ENCODE measurements at places on chromosomes 7 and 10. TPM values are rescaled to one million over a fixed set of nuclear protein-coding genes. Genes with fewer than 3 reads are reported as not detected.

The HTRA1 gene
- total RNA-seq = 116 TPM

The CYP2C19 gene
- total RNA-seq = not detected

The PRLHR gene
- not detected for total RNA-seq

The SEMA3D gene
- total RNA-seq = 7.5 TPM

The LMTK2 gene
- total RNA-seq = 14.1 TPM

The BMPER gene
- 1.6 TPM for total RNA-seq

The PRKG1 gene
- total RNA-seq = 36.9 TPM

The LARP4B gene
- total RNA-seq = 70.8 TPM

The CFAP70 gene
- total RNA-seq = 7.8 TPM

The SPDYE16 gene
- not detected for total RNA-seq

The OSBPL3 gene
- total RNA-seq = 8.5 TPM

The CCDC172 gene
- not detected for total RNA-seq

The SEC61G gene
- 238 TPM for total RNA-seq

The LRRC4 gene
- 1.6 TPM for total RNA-seq

GRCh38 chr7:28151965-28152364, 28.6 kb downstream of the JAZF1 start:
- no peak overlapping the region for H3K27ac ChIP-seq
- peaks cover 3% of the 10 kb centered on the region for H3K4me1 ChIP-seq
- no peaks in the 10 kb centered on the region for H3K36me3 ChIP-seq

GRCh38 chr10:784403-785088, 95.1 kb upstream of the DIP2C start:
- no peaks in the 10 kb centered on the region for H3K4me1 ChIP-seq
- peak; percentile 67 for DNase-seq
- H3K36me3 ChIP-seq = no peaks in the 10 kb centered on the region

GRCh38 chr10:128860574-128860973, 606.5 kb upstream of the MGMT start:
- H3K4me3 ChIP-seq = no peak overlapping the region
- H3K4me1 ChIP-seq = no peaks in the 10 kb centered on the region
- DNase-seq = no peak
- H3K27me3 ChIP-seq = no peaks in the 10 kb centered on the region

DNA sequence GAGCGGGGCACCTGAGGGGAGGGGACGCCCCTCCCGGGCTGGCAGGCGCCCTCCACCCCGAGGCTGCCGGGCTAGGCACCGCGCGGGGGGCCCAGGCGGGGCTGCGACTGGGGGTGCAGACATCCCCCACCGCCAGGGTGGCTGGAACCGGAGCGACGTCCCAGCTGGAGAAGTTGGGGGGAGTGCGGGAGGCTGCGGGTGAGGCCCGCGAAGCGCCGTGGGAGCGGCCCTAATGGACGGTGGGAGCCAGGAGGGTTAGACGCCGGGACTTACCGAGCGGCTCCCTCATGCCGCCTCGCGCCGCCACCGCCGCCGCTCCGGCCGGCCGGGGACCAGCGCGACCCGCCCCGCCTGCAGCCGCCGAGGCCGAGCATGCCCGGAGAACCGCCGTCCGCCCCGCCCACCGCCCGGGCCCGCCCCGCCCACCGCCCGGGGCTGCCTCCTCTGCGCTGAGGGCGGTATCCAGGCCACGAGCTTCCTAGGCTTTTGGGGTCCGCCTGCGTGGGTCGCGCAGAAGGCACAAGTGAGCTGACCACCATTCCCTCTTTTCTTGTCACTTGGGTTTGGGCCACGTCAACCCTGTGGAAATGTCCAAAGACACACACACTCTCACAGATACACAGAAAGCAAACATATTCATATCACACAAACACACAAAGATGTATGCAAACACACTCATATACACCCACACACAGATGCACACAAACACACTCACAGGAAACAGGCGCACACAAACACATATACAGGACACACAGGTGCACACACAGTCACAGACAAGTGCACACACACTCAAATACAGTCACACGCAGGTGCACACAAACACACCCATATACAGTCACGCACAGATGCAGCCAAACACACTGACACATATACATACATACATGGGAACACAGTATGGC, at the start of gene JCAD:
JCAD (minus strand) TSS at position 378 of the 899 bp plus-strand sequence. CDS start 11,774 bp downstream, outside the sequence.
- peak within 1 kb of the TSS; percentile 67 for H3K4me3 ChIP-seq
- peak; percentile 30 for DNase-seq
- no peaks in the 10 kb centered on the region for H3K4me1 ChIP-seq
- no peaks in the 10 kb centered on the region for H3K27me3 ChIP-seq

GRCh38 chr7:7417851-7418250, 117.8 kb downstream of the COL28A1 start:
- H3K4me3 ChIP-seq = no peak overlapping the region
- H3K27me3 ChIP-seq = no peaks in the 10 kb centered on the region
- no peak overlapping the region for H3K27ac ChIP-seq
- no peak for DNase-seq
- H3K4me1 ChIP-seq = peaks cover 10% of the 10 kb centered on the region

DNA sequence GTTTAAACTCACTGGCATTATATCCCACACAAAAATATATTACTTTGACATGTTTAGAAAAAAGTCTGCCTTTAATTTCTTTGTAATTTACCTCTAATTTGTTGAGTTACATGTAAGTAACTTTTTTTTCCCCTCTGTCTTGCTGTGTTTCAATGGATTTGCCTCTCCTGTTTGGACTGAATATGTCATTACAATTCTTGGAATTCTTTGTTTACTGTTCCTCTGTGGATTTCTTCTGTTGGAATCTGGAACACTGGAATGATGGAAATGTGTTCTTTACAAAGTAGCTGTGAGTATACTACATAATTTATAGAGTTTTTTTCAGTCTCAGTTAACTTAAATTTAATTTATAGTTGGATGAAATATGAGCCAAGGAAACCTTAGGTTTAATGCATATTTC, 30.4 kb downstream of the SEPTIN7 start:
- H3K36me3 ChIP-seq = no peaks in the 10 kb centered on the region
- no peaks in the 10 kb centered on the region for H3K4me1 ChIP-seq
- DNase-seq = no peak
- H3K4me3 ChIP-seq = no peak overlapping the region

DNA sequence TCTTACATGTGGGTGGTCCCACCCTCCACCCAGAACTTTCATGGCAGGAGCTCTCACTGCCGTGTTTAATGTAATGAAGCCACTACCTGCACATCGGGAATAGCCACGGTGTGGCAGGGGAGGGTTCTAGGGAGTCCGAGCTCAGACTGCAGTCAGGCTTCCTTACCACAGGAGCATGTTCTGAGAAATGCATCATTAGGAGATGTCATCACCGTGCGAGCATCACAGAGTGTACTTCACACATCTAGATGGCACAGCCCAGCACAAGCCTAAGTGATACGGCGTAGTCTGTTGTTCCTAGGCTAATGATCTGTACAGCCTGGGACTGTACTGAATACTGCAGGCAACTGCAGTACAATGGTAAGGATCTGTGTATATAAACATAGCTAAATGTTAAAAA, 153.0 kb upstream of the LANCL2 start:
- H3K27ac ChIP-seq = no peak overlapping the region
- no peaks in the 10 kb centered on the region for H3K27me3 ChIP-seq
- no peaks in the 10 kb centered on the region for H3K36me3 ChIP-seq
- no peak for DNase-seq

GRCh38 chr7:98617051-98617959, at the start of gene NPTX2:
Gene NPTX2 (plus strand): TSS chr7:98617285. CDS start chr7:98617462, 177 bp downstream.
- peak within 1 kb of the TSS; percentile 12 for H3K4me3 ChIP-seq
- H3K4me1 ChIP-seq = no peaks in the 10 kb centered on the region
- no peak for DNase-seq
- H3K27ac ChIP-seq = no peak within 1 kb of the TSS
- no peaks in the 10 kb centered on the region for H3K36me3 ChIP-seq

DNA sequence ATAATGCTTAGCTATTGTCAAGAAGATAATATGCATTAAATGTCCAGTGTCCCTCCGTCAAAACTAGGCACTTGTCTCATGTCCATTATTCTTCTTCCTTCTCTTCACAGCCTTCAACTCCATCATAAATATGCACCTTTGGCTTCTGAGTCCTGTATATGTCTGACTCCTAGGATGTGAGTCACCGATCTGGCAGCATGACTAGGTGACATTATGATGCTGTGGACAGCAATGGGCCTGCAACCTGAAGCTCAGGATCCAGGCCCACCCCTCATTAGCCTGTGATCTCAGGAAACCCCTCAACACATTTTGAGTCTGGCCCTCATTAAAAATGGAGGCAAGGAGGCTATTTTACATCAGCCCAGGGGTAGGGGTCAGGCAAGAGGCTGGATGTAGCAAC, 362.5 kb upstream of the ZMIZ1 start:
- H3K27me3 ChIP-seq = no peaks in the 10 kb centered on the region
- H3K36me3 ChIP-seq = no peaks in the 10 kb centered on the region
- H3K4me3 ChIP-seq = no peak overlapping the region
- no peaks in the 10 kb centered on the region for H3K4me1 ChIP-seq

GRCh38 chr7:69953136-69954067, 355.1 kb downstream of the AUTS2 start:
- no peak overlapping the region for H3K27ac ChIP-seq
- H3K27me3 ChIP-seq = no peaks in the 10 kb centered on the region
- H3K4me1 ChIP-seq = no peaks in the 10 kb centered on the region
- no peak for DNase-seq

- no peak overlapping the region for H3K4me3 ChIP-seq
- H3K27ac ChIP-seq = no peak overlapping the region
- H3K27me3 ChIP-seq = no peaks in the 10 kb centered on the region
- H3K36me3 ChIP-seq = no peaks in the 10 kb centered on the region
- no peak for DNase-seq
- no peaks in the 10 kb centered on the region for H3K4me1 ChIP-seq
Measured at GRCh38 chr10:106082865-106083264, 1081.6 kb downstream of the SORCS1 start.

GRCh38 chr7:154699417-154699816, 303.5 kb downstream of the PAXIP1 start:
- no peaks in the 10 kb centered on the region for H3K36me3 ChIP-seq
- H3K4me1 ChIP-seq = no peaks in the 10 kb centered on the region
- no peak overlapping the region for H3K27ac ChIP-seq

- H3K4me3 ChIP-seq = no peak overlapping the region
- peaks cover 3% of the 10 kb centered on the region for H3K4me1 ChIP-seq
- H3K27me3 ChIP-seq = peaks cover 1% of the 10 kb centered on the region
- H3K36me3 ChIP-seq = no peaks in the 10 kb centered on the region
- H3K27ac ChIP-seq = no peak overlapping the region
Measured at GRCh38 chr7:150983893-150984368, 5.8 kb upstream of the KCNH2 start.

- H3K36me3 ChIP-seq = no peaks in the 10 kb centered on the region
- H3K27me3 ChIP-seq = no peaks in the 10 kb centered on the region
- H3K27ac ChIP-seq = no peak overlapping the region
- no peak for DNase-seq
- no peak overlapping the region for H3K4me3 ChIP-seq
Measured at GRCh38 chr10:127082651-127083050, 113.7 kb downstream of the INSYN2A start.

- DNase-seq = no peak
- H3K4me3 ChIP-seq = no peak overlapping the region
- H3K27me3 ChIP-seq = no peaks in the 10 kb centered on the region
- no peaks in the 10 kb centered on the region for H3K4me1 ChIP-seq
Measured at GRCh38 chr7:131364767-131365344, 37.2 kb downstream of the MKLN1 start.

- DNase-seq = no peak
- no peaks in the 10 kb centered on the region for H3K27me3 ChIP-seq
- H3K4me3 ChIP-seq = no peak overlapping the region
- no peaks in the 10 kb centered on the region for H3K4me1 ChIP-seq
Measured at GRCh38 chr7:44505595-44505994, 15.1 kb upstream of the NUDCD3 start.

DNA sequence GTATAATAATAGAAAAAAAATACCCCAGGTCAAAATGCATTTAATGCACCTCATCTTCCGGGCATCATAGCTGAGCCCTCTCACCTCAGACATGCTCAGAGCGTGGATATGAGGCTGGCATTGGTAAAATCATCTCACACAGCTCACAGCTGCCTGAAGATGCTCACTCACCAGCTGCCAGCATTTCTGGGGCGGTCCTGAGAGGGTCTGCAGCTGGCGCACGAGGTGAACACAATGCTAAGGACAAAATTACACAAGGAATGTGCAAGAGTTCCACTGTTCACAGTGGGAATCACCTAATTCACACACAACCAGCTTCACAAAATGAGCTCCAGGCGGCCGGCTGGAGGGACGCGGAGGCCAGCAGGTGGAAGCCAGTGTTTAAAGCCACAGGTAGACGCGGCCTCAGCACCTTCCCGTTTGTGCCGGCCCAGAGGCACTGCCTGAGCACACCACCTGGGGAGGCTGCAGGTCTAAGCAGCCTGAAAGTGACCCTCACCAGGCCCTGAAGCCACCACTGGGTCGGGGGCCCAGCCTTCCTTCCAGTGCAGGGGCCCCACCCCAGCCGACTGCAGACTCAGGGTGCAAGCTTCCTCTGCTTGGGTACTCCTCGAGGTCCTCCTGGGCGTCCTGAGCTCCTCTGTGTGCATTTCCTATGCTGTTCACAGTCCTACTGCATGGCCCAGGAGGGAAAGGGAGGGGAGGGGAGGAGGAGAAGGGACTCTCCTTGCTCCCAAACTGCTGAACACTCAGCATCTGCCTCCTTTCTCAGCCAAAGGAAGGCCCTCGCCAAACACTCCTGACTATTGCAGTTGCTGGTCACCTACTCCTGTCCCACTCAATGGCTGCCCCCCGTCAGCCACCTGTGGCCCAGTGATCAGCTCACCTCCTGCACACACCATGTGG, 61.2 kb upstream of the FAM20C start:
- no peaks in the 10 kb centered on the region for H3K36me3 ChIP-seq
- H3K27ac ChIP-seq = peak overlapping the region; percentile 60
- DNase-seq = no peak
- no peak overlapping the region for H3K4me3 ChIP-seq
- H3K27me3 ChIP-seq = no peaks in the 10 kb centered on the region

DNA sequence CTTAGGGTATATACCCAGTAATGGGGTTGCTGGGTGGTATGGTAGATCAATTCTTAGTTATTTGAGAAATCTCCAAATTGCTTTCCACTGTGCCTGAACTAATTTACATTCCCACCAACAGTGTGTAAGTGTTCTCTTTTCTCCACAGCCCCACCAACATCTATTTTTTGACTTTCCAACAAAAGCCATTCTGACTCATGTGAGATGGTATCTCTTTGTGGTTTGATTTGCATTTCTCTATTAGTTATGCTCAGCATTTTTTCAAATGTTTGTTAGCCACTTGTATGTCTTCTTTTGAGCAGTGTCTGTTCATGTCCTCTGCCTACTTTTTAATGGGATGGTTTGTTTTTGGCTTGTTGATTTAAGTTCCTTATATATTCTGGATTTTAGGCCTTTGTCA, 66.4 kb downstream of the MGAM2 start:
- no peak for DNase-seq
- no peak overlapping the region for H3K4me3 ChIP-seq
- H3K27me3 ChIP-seq = no peaks in the 10 kb centered on the region
- H3K27ac ChIP-seq = no peak overlapping the region
- no peaks in the 10 kb centered on the region for H3K4me1 ChIP-seq

- no peak overlapping the region for H3K4me3 ChIP-seq
- no peaks in the 10 kb centered on the region for H3K4me1 ChIP-seq
Measured at GRCh38 chr7:107810626-107811025, 7.6 kb upstream of the SLC26A3 start.

GRCh38 chr7:19145434-19146115, 354 bp upstream of the FERD3L start:
- no peaks in the 10 kb centered on the region for H3K36me3 ChIP-seq
- H3K27me3 ChIP-seq = no peaks in the 10 kb centered on the region
- H3K4me1 ChIP-seq = no peaks in the 10 kb centered on the region

- no peak for DNase-seq
- H3K4me1 ChIP-seq = no peaks in the 10 kb centered on the region
- no peaks in the 10 kb centered on the region for H3K27me3 ChIP-seq
- no peaks in the 10 kb centered on the region for H3K36me3 ChIP-seq
- H3K4me3 ChIP-seq = no peak overlapping the region
- H3K27ac ChIP-seq = no peak overlapping the region
Measured at GRCh38 chr7:35512716-35513115, 182.2 kb downstream of the HERPUD2 start.
